Kasumi-1 (cell line): ENCODE measurements at places on chromosomes 1 and 21.

- DNase-seq = peak; percentile 6
Measured at GRCh38 chr1:198669023-198669698, 30.3 kb downstream of the PTPRC start.

- DNase-seq = no peak
Measured at GRCh38 chr1:228295981-228296380, 88.1 kb downstream of the OBSCN start.

DNA sequence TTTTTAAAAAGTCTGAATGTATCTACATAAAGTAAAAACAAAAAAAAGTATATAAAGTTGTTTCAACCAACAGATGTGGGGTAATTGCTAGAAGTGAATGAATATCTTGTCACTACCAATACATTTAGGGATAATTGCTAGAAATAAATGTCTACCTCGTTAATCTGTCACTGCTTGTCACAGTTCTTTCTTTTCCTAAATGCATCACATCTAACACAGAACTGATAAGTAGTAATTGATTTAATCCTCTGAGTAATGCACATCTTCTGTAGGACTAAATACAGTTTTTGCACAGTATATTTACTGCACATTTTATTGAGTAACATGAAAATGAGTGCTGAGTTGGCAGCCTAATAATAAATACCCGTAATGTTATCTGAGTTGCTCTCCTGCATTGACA, 72.2 kb downstream of the SUSD4 start:
- DNase-seq = no peak

- no peak for DNase-seq
Measured at GRCh38 chr1:224173523-224173922, 9.5 kb upstream of the DEGS1 start.

DNA sequence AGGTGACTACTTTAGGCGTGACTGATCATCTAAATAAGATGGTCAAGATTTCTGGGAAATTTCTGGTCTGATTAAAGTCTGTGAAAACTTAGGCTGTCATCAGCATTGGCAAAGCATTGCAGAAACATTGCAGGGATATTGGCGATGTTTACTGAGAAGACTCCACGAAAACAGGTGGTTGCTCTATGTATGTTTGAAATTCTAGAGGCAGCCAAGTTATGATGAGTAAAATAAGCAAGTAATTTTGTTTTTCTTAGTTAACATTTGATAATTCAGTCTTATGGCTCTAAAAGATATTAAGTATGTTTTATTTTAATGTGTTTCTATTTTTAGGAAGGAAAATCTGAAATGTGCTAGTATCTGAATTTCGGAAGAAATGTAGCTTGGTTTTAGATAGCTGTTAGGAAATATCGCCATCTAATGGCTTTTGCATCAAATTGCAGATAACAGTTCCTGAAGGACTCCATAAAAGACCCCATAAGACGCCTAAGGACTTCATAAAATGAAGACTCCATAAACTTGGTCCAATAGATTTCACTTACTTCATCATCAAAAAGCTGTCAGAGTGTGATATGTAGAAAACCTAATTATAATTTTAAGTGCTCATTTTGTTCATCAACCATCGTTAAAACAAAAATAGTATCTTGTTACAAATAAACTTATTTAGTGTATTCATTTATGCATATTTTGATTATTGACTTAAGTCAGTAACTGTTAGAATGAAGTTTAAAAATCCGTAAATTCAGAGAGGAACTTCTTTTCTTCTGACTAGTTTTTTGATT, 344.6 kb downstream of the RYR2 start:
- peak; percentile 44 for DNase-seq

DNA sequence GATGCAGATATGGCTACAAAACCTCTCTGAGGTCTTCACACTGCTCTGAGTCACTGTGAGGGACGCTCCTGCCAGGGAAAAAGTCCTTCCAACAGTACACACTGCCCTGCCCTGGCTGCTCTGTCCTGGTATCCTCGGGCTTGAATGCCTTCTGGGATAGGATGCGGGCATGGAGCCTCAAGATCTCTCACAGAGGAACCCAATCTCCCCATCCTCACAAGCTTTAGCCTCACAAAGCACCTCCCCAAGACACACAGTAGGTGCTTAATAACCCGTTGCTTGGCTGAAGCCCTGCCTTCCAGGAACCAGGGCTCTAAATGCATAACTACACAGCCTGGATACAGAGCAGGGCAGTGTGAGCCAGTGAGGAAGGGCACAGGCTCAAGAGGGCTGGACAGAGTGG, 9.2 kb downstream of the RAP1GAP start:
- DNase-seq = no peak

DNA sequence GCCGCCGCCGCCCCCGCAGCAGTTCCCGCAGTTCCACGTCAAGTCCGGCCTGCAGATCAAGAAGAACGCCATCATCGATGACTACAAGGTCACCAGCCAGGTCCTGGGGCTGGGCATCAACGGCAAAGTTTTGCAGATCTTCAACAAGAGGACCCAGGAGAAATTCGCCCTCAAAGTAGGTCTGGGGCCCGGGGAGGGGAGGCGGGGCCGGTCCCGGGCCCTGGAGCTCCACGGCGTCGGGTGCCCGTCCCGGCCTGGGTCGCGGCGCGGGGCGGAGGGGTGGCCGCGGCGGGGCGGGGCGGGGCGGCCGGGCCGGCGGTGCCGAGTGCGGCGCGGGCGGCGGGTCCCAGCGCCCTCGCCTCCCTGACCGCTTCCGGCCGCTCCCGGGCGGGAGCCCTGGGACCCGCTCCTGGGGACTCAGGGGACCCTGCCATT, 646 bp downstream of the MAPKAPK2 start:
- DNase-seq = no peak

DNA sequence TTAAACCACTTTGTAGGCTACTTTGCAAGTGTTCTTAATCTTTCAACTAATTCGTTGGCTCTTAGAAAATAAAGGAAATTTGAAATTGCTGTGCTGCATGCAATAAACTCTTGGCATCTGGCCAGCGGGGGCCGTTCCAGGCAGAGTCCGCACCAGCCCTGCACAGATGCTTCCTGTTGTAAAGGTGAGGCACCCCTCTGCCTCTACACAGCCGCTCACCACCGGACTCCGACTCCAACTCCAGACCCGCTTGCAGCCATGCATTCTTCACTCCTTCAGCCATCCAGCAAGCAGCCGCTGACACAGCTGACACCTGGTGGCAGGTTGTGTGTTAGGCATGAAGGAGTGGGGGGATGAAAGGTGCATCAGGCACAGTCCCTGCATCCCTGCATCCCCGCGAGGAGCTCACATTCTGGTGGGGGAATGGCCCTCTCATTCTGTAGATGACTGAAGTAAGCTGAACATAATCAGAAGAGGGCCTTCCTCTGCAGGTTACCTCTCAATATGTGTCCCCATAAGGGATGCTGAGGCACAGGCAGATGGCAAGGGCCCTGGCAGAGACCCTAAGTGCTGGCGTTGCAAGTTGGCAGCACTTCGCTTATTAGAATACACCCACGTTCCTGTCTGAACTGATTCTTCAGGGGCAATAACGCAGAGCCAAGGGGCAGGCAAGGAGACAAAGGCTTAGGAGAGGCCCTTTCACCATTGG, 56.8 kb downstream of the GLIS1 start:
- DNase-seq = peak; percentile 96

DNA sequence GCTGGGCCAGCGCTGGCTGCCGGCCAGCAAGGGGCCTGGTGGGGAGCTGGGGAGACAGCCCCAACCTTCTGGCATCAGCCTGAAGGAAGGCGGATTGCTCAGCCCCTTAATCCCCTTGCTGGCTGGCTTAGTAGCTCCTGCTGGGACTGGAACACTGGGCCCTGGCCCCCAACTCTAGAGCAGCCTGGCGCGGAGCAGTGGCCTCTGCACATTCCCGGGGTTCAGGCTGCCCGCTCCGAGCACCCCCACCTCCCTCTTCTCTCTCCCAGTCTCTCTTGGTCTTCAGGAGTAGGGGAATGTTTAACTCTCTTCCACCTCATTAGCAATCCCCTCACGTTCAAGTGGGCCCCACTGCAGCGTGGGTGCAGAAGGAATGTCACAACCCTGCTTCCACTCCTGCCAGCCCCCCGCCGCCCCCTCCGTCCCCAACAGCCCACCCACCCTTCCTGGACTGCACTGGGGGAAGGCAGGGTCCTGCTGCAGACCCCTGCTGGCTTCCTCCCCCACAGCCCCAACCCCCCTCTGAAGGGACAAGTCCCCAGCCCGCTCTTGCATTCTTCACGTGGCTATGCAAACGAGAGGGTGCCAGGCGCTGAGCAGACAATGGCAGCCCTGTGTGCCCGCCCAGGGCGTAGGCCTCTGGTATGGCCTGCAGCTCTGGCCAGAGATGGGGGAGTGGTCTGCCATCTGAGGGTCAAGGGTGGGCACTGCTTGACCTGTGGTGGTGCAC, 980 bp upstream of the CLDN19 start:
- no peak for DNase-seq

- DNase-seq = no peak
Measured at GRCh38 chr1:3639397-3639911, 10.4 kb downstream of the WRAP73 start.

GRCh38 chr1:10785728-10786638, 10.5 kb downstream of the CASZ1 start:
- no peak for DNase-seq

DNA sequence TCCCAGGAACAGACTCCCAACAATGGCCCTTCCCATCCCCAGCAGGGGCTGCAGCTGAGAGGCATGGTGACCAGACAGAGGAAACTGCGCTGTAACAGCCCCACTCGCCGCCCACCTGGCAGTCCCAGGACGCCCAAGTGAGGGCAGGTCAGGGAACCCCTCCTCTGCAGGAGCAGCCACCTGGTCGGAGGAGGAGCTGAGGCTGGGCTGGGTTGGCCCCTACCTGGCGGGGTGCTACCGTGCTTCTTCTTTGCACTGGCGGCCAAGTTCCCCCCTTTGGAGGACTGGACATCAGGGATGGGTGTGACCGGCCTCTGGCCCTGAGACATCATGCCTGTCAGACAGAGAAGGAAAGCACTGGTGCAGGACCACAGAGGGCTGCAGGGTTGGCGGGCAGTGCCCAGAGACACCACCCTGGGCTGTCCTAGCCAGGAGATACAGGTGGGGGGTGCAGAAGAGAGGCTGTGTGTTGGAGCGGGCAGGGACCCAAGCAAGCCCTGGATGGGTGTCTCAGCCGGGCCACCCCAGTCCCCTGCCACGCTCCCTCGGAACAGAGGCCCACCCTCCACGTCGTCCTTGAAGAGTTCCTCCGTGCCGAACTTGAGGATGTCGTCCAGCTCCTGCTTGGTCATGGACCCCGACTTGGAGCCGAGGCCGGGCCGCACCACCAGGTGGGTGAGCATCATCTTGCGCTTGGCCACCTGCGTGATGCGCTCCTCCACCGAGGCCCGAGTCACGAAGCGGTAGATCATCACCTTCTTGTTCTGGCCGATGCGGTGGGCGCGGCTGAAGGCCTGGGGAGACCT, 51.6 kb downstream of the CHD5 start:
- no peak for DNase-seq

- DNase-seq = no peak
Measured at GRCh38 chr1:96487394-96487793, 234.2 kb upstream of the PTBP2 start.

GRCh38 chr1:235239851-235240250, 78.8 kb upstream of the RBM34 start:
- DNase-seq = no peak
